NCI-H1092 (cell line): ENCODE measurements at places on chromosomes 1 and 21.

DNA sequence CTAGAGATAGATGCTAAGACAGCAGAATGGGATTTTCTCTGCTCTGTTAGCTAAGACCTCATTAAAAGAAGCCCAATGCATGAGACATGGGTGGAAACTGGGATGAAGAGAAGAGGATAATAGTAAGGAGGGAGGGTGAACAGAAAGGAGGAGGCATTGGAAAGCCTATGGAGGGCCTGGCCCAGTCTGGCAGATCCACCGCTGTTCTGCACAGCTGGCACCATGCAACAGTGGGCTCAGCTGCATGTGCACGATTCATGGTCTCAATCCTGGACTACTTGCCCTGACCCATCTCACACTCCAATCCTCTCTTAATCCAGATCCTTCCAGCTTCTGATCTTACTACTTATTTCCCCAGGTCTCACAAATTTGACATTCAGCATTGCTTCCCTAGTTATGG, 2.2 kb downstream of the PHC2 start:
- DNase-seq, result no peak

DNA sequence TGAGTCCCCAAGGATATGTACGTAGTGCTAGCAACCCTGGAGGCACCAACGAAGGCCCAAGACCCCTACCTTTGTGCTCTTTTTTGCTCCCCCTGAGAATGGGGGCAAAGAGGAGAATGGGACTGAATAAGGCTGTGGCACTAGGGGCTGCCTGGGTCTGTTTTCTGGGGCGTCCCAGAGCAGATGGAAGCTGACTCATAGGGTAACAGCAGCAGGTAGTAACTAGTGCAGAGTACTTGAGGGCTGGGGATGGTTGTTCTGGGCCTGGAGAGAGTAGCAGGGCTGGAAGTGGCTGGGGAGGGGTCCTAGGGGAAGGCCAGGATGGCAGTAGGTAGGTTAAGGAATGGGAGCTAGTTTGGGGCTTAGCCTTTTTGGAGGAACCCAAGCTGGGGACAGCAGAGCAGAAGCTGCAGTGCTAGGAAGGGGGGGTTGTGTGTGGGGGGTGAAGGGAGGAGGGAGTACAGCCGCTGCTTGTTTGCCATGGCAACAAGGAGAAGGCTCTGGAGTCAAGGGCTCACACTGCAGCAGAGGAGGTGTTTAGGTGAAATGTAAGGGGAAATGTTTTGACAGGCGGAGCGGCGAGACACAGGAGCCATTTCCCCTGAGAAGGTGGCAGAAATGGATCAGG, 1.8 kb downstream of the NCDN start:
- DNase-seq, result no peak

GRCh38 chr1:204684571-204685235, 835 bp downstream of the LRRN2 start:
- no peak for DNase-seq

- DNase-seq, result no peak
Measured at GRCh38 chr21:35976481-35976880, 83.8 kb downstream of the SETD4 start.

- no peak for DNase-seq
Measured at GRCh38 chr1:181660621-181661020, 177.3 kb downstream of the CACNA1E start.

DNA sequence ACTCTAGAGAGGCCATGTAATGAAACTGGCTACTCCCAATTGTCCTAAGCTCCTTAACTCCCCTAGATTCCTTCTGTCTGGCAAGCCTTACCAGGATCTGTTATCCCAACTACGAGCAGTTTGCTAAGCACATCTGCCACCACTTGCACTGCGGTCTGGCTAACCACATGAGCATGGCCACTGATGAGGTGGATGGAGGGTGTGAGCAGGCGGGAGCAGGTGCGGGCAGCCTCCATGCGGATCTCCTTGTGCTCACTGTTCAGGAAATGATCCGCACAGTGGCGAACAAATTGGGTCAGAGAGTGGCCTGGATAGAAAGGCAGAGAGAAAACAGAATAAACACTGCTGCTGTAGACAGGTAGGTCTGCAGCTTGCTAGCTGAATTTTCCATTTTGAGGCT, 24.0 kb downstream of the MTOR start:
- DNase-seq, result no peak

DNA sequence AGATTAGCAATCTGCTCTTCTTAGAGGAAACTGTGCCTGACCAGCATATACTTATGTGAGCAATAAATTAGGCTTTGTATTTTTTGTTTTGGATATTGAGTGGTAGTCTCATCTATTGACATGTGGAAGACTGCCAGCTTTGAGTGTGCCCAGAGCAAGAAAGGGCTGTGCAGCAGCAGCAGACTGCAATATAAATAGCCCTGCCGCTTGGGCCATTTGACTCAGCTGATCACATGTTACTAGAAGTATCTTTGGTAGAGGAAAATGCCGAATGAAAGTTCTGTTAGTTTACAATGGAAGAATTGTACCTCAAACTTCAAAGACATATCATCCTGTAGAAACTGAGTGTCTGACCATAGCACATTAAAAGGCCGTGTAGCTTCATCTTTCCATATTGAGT, 9.1 kb upstream of the PSMB2 start:
- DNase-seq, result no peak

DNA sequence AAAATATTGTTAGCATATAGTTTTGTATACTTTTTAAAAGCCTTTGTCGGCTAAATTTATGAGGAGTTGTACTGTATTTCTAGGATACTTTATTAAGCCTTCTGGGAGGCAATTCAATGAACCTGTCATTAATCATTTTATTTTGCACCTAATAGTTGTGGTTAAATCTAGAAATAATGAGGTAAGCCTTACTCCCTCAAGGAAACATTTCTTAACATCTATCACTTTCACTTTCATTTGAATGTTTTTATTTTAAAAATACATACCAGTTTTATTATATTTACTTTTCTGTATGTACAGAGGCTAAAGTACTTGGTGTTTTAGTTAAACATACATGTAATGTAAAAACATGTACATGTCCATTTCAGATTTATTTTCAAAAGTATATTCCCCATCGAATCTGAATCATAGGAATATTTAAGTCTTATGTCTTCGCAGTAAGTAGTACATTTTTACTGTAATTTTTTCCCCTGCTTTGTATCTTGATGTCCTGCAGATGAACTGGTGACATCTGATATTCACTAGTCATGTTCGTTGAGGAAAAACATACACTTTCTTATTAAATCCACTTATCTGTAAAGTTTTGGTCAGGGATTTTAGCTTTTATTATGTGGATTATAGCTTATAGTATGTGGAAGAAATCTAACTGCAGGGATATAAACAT, 82.8 kb downstream of the DISP1 start:
- no peak for DNase-seq

GRCh38 chr1:3928586-3928985, 28.5 kb upstream of the C1orf174 start:
- DNase-seq, result no peak

DNA sequence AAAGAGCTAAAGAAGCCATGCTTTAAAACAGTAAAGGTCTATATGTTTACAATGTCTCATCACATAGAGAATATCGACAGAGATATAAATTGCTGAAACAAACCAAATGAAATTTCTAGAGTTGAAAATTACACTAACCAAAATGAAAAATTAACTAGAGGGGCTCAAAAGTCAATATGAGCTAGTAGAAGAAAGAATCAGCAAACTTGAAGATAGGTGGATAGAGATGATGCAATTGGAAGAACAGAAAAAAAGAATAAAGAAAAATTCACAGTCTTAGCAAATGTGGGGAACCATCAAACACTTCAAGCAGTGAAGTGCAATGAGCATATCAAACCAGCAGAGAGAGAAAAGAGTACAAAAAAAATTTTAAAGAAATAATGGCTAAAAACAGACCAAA, 24.1 kb upstream of the DSCAM start:
- DNase-seq, result no peak

DNA sequence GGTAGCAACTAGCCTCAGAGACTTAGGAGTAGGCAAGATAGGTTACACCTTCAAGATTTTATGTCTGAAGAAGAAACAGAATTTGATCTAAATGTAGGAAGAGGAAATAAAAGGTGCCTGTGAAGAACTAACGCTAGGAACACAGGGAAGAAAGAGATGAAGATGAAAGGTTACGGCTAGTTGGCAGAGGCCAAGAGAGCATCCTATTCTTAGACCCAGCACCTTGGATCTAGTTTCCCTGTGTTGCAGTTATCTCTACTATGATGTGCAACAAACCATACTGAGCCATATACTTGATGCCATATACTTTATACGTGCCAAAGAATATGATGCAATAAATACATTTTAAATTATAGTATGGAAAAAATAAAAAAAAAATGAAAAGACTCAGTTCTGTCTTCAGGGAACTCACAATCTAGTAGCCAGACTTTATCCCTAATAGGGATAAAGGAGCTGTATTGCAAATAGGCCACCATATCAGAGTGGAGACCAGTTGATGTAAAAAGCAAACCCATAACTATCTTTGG, 181.1 kb downstream of the PBX1 start:
- DNase-seq, result no peak

GRCh38 chr1:23370330-23370708, 683 bp upstream of the ZNF436 start:
- no peak for DNase-seq

DNA sequence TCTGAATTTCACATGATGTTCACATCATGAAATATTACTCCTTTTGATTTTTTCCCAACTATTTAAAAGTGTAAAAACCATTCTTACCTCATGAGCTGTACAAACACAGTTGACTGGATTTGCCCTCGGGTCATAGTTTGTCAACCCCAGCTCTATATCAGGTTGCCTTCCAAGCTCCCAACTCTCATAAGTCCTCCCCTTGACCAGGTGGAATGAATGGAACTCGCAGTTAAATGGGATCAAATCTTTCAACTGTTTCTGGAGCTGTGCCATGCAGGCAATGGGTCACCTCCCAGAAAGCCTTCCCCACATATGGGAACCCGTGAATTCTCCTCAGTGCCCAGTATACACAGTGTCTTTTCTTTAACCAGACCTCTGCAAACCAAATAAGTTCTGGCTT, 169.8 kb upstream of the FOXD3 start:
- DNase-seq, result no peak

- DNase-seq, result no peak
Measured at GRCh38 chr1:198155253-198155652, 1.5 kb upstream of the NEK7 start.

- DNase-seq, result no peak
Measured at GRCh38 chr1:87853576-87854351, 525.1 kb downstream of the LMO4 start.
